ENCODE measurements at places on chromosomes 12 and 14.

DNA sequence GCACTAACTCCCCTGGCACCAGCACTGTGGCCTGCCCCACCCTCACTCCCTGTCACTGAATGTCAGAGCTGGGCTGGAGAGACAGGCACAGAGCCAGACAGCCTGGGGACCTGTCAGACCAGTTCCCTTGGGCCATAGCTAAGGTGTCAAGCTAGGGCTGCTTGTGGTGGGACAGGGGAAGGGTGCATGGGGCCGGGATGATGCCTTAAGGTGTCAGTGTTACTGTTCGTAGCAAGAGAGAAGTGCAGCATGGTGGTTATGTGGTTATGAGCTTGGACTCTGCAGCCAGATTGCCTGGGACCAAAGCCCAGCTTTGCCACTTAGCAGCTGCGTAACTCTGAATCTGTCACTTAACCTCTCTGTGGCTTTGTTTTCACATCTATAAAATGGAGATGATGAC, 3.8 kb downstream of the RAPGEF3 start:
- no peak for DNase-seq

DNA sequence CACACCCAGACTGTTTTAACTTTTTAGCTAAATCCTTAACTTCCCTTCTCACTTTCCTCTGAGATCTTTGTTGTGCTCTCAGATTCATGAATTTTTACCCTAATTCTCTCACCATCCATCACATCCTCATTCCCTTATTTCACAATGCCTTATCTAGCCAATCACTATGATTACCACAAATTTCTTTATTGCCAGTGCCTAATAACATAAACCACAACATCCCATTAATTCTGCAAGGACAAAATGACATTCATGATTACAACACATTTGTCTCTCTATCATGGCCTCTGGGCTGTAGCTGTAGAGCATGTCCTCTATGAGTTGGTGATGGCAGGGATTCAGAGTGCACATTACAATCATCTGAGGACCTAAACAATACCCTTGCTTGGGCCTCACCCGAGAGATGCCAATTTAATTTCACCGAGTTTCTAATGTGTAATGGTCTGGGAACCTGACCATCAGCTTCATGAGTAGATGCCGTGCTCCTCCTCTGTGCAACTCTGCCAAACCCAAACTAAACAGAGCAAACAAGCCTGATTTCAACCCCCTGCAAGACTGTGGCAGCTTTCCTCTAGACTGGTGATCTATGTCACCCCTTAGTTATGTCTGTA, 99.3 kb downstream of the SPTSSA start:
- DNase-seq, result no peak

- DNase-seq, result no peak
These were observed 9.8 kb upstream of the GALNT6 start for GRCh38 chr12:51401020-51401419.

DNA sequence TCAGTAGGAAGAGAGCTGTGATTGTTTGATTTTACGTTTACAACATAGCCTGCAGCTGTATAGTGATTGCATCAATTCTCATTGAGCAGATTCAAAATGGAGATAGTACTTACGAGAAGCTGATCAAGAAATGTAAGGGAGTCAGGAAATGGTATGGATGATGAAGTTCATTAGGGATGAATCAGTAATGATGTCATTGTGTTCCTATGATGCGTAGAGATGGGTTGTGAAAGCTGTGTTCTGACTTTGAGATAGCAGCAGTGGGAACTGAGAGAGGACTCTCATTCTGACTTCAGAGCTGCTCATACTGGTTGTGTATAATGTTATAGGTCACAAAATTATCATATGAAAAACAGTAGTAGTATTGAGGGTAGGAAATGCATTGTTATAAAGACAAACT, 44.0 kb downstream of the TTLL5 start:
- DNase-seq, result no peak

- no peak for DNase-seq
These were observed 5.0 kb upstream of the FGF6 start for GRCh38 chr12:4450551-4451112.

GRCh38 chr14:103743691-103744090, 28.1 kb downstream of the ZFYVE21 start:
- DNase-seq, result no peak

DNA sequence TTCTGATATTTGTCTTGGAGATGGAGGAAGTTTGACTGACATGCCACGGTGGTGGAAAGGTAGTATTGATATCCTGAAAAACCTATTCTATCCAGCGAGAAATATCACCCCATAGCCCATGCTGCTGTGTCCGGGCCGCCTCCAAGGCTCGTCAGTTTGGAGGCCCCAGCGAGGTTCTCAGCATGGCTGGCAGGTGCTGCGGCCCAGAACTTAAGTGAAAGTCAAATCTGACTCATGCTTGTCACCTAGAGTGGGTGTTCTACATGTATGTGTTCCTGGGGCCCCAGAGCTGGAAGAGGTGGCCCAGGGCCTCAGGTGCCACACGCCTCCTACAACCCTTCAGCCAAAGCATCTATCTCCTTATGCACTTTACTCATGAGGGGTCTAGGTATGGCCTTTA, 92.9 kb downstream of the GCH1 start:
- DNase-seq, result no peak

DNA sequence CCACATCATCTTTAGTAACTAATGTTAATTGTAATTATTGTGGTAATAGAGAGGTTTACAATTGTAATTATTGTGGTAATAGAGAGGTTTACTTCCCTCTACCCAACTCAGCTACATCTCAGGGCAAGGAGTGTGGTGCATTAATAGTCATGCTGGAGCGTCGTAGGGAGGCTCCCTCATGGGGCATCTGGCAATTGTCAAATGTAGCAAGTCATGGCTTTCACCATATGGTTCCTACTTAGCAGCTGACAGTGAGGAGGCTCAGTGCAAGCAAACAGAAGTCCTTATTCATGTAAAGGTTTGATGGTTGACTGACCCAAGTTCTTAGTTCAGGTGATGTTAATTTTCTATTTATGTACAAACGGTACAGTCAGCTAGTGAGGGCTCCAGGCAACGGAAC, 1012.0 kb downstream of the FLRT2 start:
- no peak for DNase-seq

- no peak for DNase-seq
These were observed 61.0 kb downstream of the DIO2 start for GRCh38 chr14:80150301-80150700.

GRCh38 chr12:501722-502447, 42.1 kb downstream of the B4GALNT3 start:
- DNase-seq, result no peak

DNA sequence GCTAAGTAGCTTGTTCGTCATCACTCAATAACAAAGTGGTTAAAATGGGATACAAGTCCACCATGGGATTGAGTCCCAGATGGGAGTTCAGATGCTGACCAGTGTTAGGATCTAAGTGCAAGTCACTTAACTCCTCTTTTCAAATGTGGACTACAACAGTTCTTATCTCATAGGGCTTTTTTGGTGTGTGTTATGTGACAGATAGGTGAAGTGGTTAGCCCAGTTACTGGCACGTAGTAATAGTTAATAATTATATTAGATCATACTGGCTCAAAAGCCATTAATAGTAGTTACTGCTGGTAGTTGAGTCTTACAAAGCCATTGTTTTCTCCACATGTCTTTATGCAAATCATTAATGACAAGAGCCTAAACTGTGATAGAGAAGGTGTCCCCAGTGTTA, 73.2 kb downstream of the RCOR1 start:
- no peak for DNase-seq

- no peak for DNase-seq
These were observed 6.7 kb upstream of the ALDH2 start for GRCh38 chr12:111759991-111760390.

- no peak for DNase-seq
These were observed 107.4 kb upstream of the MED13L start for GRCh38 chr12:116384691-116385485.

DNA sequence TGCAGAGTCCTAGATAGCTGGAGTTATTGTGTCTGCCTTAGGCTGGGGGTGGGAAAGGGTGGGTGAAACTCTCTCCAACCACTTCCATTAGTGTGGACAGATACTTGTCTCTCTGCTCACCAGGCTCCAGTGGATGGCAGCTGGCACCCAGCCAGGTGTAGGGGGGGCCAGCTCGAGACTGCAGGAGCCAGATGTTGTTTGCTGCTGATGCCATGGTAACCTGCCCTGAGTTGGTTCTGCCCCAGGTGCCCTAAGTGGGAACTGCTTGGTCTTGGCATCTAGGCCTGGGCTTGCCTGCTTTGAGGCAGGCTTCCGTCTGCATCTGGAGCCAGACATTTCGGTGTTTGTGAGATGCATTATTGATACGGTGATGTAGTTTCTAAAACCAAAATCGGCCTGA, 82.2 kb downstream of the ADCK1 start:
- DNase-seq, result no peak

GRCh38 chr12:45557016-45557415, 172.5 kb upstream of the ARID2 start:
- no peak for DNase-seq

GRCh38 chr14:39342768-39343167, 89.5 kb downstream of the FBXO33 start:
- no peak for DNase-seq

DNA sequence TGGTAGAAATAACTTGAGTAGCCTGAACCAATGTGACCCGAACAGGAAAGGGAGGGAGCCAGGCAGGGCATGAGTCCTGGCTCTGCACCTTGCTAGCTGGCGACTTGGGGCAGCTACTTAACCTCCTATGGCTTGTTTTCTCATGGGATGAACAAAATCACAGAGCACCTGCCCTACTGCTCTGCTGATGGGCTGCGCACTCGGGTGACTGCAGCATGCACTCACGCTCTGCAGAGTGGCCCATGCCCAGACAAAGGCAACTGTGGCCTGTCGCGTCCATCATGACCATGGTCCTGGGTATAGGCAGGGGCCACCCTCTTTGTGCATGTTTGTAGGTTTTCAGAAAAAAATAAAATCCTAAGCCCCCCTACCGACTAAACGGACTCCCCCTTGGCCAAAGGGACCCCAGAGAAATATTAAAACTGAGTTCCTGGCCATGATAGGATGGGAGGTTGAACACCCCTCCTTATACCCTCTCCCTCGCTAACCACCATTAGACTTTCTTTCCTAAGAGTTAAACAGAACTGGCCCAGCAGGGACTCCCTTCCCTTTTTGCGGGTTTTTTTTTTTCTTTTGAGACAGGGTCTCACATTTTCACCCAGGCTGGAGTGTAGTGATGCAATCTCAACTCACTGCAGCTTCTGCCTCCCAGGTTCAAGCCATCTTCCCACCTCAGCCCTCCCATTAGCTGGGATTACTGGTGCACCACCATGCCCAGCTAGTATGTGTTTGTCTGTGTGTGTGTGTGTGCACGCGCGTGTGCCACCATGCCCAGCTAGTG, 32.5 kb downstream of the VWF start:
- no peak for DNase-seq

DNA sequence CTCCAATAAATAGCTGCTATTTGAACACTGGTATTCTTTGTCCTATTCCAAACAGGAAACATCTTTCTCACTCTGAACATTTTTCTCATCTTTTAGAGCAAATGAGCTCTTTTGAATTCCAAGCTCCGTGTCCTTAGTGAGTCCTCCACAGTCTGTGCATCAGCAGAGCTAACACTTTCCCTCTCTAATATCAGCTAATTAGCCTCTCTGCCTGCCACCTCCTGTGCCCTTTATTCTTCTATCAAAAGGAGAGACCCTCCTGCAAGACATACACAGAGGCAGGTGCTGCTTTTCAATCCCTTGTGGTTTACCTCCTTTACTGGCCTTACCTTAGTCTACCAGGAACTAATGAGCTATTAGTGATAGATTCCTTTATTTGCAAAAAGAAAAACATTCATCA, 178.5 kb downstream of the SLC35F4 start:
- DNase-seq, result no peak

DNA sequence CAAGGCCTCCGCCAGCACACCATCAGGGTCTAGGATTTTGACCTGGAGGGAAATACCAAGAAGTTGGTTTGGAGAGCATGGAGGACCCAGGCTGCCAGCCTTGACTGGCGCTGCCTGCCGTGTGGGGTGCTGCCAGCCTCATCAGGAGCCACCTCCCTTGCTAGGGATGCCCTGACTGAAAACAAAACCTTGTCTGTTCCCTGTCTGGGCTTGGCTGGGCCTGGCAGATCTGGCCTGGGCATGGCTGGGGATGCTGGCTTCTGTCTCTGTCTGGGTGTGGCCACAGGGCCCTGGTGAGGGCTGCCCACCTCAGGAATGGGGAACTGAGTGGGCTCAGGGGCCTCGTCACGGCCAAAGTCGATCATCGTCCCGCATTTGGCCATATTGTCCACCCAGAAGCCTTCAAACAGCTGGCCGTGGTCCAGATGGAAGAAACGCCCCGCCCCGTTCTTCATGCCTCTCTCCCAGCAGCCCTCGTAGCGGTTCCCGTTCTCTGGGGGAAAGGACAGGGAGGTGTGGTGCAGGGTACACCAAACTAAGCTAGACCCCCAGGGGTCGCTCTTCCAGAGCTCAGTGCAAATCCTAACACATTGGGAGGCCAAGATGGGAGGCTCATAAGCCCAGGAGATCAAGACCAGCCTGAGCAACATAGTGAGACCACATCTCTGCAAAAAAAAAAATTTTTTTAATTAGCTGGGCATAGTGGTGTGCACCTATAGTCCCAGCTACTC, 16.5 kb downstream of the MORN3 start:
- DNase-seq, result no peak

- DNase-seq, result no peak
These were observed 412.7 kb upstream of the SEL1L start for GRCh38 chr14:81946375-81946774.

GRCh38 chr12:130192642-130193345, 30.5 kb downstream of the FZD10 start:
- DNase-seq, result no peak

DNA sequence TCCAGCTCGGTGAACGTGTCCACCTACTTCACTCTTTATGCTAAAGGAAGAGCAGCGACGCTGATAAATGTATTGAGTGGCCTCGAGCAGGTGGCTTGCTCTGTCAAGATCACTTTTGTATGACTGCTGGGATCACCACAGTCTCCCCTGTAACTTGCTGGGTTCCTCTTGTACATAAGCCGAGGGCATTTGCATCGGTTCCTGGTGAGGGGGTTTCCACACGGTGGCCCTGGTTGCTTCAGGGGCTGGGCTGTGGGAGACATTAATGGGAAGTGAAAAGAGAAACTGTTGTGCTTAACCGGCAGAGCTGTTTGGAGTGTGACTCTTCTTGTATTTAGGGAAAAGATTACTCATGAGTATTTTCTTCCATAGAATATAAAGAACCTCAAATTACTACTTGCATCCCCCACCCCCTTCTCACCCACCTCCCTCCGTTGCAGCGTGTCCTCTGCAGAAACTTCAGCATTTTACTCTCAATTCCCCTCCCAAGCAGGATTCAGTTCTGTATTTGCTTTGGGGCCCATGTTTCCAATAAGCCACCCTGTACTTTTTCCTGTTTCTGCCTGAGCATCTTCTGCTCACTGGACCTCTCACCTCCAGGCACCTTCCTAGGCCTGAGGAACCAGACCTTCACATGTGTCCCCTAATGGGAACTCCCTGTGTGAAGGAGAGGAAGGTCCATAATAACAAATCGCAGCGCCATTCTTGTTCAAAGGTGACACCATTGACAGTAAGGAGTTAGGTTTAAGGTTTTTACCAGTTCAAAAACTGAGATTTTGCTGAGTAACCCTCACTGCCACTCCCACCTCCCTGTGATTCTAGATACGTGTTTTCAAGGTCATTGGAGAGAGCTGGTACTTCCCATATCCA, 187.0 kb downstream of the ETV6 start:
- no peak for DNase-seq
